ENCODE measurements at places on chromosomes 12 and 14.

DNA sequence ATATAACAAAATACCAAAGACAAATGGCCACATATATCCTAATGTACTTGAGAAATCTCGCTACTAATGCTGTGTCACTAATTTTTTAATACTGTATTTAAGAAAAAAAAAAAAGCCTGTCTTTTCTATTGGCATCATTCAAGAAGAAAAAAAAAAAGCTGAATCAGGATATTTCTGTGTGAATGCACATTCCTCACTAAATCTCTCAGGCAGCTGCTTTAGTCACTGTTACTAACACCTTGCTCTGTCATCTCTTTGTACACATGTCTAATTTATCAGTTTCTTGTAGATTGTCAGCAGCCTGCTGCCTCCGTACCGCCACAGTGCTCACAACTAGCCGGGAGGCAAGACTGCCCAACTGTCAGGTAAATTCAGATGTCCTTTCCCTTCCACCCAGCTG lies 32.0 kb upstream of the FGD4 start:
- no peak for DNase-seq

DNA sequence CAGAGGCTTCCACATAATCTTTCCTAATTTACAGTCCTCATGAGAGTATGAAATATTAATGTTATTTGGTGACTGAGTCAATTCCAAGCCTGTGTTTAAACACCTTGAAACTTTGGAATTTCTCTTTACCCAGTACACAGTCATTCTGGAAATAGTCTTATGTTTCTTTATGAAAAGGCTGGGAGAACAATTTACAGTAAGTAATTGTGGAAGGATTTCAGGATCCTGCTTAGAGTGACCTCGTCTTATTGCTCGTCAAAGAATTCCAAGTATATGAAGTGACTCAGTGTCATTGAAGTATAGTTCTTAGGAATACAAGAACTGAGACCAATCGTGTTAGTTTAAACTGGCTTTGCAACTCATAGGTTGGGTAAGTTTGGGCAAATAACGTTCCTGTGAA lies 634.2 kb downstream of the SLC16A7 start:
- no peak for DNase-seq

DNA sequence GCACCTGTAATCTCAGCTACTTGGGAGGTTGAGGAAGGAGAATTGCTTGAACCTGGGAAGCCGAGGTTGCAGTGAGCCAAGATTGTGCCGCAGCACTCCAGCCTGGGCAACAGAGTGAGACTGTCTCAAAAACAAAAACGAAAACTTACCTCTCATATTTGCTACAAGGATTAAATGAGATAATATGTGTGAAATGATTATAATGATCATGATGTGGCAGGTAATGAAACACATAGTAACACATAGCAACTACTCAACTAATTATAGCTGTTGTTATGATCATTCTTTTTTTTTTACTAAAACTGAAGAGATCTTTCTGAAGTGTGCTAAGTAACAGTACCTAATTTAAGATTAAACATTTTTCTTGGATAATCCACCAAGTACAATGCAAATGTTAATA lies 30.1 kb downstream of the RPGRIP1 start:
- DNase-seq, result no peak

DNA sequence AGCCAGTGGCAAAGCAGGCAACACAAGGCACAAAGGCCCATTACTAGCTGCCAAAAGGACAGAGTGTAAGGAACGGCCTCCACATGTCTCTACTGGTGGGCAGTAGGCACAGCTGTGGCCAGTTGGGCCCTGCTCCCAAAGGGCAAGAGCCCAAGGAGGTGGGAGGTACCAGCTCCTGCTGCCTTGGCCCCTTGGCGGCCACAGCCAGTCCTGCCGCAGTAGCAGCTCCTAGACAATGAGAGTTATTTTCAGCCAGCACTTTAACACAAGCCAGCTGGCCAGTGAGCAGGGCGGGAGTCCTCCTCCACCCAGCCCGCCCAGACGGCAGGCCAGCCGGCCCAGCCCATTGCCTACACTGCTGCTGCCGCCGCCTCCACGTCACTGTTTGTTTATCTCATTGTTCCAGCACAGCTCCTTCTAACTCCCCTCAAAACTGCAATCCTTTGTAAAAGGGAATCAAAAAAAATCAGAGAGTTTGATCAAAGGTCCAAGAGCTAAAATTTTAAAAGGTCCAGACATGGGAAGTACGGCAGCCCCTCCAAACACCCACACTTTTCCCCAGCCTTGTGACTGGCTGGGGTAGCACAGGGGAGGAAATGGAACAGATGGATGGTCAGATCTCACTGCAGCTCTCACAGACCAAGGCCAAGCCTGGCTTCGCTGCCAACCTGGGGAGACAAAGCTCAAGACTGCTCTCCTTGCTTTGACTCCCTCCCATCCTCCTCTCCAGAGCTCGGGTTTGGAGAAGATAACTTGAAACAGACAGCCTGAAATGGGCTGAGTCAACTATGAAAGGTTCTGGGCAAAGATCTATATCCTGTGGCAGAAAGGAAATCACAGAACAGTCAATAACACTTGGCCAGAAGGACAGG lies 33.5 kb downstream of the FMNL3 start:
- no peak for DNase-seq

DNA sequence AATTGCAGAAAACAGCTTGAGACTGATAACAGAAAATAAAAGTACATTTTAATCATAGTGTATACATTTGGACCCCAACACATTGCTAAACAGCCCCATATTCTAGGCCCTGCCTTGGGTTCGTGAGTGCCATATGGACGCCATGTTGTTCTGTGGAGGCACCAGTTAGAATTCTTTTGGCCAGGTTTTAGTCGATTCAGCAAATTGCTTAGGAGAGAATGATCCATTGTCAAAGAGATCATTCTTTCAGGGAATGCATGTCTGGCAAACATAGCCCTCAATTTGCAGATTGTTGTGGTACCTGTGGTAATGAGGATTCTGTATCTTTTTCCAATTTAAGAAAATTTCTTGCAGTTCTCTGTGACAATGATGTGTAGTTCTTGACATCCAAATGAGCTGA lies 183.6 kb upstream of the DDHD1 start:
- no peak for DNase-seq

- no peak for DNase-seq
Measured at GRCh38 chr12:14239935-14240872, 125.3 kb upstream of the ATF7IP start.

- no peak for DNase-seq
Measured at GRCh38 chr14:104314251-104314941, 176.0 kb downstream of the KIF26A start.

- no peak for DNase-seq
Measured at GRCh38 chr12:98296462-98297079, 218.8 kb upstream of the TMPO start.

GRCh38 chr14:91349481-91350074 lies 68.0 kb downstream of the CCDC88C start:
- peak; percentile 52 for DNase-seq

DNA sequence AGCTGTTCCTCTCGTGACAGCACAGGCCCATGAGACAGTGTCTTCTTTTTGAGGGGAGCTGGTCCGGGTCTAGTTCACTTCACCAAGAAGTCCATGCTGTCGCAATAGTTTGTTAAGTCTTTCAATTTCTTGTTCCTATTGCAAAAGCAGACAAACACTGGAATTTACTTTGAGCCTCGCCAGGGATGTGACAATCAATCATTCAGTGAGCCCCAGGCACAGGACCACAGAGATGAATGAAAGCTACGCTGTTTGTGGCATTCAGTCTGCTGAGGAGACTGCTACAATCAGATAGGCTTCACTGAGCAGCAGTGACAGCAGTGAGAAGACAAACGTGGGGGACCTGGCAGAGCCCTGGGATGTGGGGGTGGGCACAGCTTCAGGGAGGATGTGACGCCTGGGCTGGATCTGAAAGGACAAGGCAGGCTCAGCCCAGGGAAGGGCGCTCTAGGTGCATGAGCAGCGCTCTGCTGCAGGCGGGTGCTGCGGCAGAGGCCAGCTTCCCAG lies 35.5 kb downstream of the TCTN1 start:
- no peak for DNase-seq

GRCh38 chr14:91947475-91948184 lies at the start of gene FBLN5:
TSS of gene FBLN5 (minus strand) at chr14:91947694. CDS start at chr14:91947229, 465 bp downstream.
- DNase-seq, result peak; percentile 24

Data from stimulated activated CD8-positive, alpha-beta memory T cell treated with anti-CD3 and anti-CD28 coated beads, Interleukin-4, amount 100 ng/mL, for 24 hours (primary cell).